ENCODE measurements at places on chromosomes 16 and 17.
A peak's percentile ranks its signal among the peaks of the same experiment; 100 is the strongest.

- no peak for DNase-seq
These were observed 25.2 kb upstream of the TNS4 start for GRCh38 chr17:40526668-40527067.

- no peak for DNase-seq
These were observed 202.8 kb upstream of the FOXF1 start for GRCh38 chr16:86307514-86307903.

- DNase-seq: no peak
These were observed 6.4 kb upstream of the FOXJ1 start for GRCh38 chr17:76147211-76148014.

- no peak for DNase-seq
These were observed 47.8 kb upstream of the SCNN1B start for GRCh38 chr16:23254338-23254737.

DNA sequence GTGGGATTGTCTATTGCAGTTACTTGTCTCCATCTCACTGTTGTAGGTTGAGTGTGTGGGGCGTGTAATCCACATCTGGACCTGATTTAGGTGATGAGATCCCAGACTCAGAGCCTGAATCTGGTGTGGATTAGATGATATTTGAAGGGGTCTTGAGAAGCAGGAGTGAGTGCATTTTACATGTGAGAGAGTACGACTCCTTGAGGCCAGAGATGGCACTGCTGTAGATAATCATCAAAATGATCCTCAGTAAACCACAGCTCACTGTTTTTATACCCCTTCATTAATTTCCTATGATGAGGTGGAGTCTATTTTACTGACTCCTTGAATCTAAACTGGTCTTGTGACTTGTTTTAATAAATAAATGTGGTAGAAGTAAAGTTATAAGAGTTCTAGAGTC is 732.5 kb downstream of the KCNJ2 start:
- DNase-seq: no peak

DNA sequence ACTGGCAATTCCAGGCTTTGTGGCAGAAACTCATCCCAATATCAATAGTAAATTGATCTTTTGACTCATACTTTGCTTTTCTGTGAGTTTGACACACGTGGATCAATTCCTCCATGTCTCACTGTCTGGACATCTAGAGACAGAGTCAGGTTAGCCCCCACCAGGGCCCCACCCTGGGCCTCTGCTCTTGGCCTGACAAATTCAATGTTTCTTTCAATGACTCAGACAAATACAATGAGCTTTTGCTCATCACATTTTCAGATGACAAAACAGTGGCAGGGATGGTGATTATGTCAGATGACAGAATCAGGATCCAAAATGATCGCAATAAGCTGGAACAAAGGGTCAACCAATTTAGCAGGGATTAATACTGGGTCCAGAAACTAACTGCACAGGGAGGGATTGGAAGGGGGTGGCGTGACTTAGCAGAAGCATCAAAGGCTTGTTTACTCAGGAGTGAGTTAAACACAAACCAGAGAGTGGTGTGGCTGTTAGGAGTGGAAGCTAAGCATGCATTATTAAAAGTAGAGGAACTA is 90.5 kb upstream of the ASIC2 start:
- DNase-seq: no peak

DNA sequence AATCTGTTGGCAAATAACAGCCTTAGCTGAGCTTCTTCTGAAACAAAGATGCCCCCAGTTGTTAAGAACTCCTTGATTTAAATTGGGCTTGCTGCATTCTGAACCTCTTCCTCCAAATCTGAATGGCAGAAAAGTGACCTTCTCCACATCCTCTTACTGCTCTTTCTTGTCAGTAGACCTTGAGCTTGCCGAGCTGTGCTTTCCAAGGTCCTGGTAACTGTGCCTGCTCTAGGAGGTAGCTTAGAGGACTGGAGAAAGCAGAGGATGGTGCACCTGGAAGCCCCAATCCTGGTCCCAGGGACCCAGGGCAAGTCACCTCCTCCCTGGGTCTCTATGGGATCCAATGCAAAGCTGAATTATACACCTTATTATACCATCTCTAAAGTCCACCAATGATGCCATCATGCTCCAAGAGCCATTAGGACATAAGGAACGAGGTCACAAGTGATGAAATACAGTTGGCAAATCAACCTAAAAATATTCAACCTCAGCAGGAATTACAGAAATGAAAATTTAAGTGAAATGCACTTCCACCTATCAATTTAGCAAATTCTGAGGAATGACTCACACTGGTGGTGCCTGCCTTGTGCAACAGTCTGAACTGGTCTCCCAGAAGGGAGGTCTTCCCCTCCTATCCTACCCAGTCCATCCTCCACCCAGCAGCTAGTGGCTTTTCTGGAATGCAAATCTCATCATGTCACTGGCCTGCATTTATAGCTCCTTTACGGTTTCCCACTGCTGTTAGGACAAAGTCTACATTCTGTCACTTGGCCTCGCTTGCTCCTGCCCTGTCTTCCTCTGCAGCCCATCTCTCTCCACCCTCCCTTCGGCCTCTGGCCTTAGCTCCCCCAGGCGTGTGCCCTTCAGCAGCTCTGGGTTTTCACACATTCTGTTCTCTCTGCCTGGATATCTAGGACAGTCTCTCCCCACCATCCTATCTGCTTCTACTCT is 36.6 kb downstream of the TOM1L2 start:
- DNase-seq: no peak

- no peak for DNase-seq
These were observed 31.3 kb upstream of the ANKRD40CL start for GRCh38 chr17:50798424-50799288.

- no peak for DNase-seq
These were observed 4.6 kb downstream of the PIEZO1 start for GRCh38 chr16:88780142-88781062.

DNA sequence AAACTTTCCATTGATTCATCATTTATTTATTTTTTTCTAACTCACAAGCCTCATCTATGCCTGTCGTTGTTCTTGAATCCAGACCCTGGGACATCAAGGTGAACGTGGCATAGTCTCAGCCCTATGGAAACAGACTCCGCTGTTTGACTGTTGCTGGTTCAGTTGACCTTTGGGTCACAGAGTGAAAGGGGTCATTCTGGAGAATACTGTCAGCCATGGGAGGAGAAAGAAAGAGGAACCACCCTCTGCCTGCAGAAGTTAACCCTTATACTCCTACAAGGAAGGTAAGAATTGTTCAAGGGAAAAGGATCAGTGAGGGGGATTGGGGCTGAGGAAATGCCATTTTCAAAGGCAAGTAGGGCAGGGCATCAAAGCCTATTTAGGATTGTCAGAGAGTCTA is 387.6 kb upstream of the MAF start:
- DNase-seq: no peak

- DNase-seq: no peak
These were observed 83.5 kb upstream of the WSCD1 start for GRCh38 chr17:5986644-5987043.

DNA sequence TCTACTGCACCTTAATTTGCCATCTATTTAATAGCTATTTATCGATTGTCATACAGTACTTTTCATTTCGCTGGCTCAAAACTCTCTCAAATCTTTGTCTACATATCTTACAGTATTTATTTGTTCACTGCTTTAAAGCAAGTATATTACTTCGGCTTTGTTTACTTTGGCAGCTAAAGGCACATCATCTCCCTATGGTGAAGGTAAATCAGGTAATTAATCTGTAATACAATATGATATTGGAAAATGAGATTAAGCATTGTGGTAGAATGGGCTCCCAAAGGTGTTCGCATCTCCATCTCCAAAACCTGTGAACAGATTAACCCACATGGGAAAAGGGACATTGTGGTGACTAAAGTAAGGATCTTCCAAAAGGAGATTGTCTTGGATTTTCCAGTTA is 6.5 kb downstream of the TMEM170A start:
- DNase-seq: no peak

DNA sequence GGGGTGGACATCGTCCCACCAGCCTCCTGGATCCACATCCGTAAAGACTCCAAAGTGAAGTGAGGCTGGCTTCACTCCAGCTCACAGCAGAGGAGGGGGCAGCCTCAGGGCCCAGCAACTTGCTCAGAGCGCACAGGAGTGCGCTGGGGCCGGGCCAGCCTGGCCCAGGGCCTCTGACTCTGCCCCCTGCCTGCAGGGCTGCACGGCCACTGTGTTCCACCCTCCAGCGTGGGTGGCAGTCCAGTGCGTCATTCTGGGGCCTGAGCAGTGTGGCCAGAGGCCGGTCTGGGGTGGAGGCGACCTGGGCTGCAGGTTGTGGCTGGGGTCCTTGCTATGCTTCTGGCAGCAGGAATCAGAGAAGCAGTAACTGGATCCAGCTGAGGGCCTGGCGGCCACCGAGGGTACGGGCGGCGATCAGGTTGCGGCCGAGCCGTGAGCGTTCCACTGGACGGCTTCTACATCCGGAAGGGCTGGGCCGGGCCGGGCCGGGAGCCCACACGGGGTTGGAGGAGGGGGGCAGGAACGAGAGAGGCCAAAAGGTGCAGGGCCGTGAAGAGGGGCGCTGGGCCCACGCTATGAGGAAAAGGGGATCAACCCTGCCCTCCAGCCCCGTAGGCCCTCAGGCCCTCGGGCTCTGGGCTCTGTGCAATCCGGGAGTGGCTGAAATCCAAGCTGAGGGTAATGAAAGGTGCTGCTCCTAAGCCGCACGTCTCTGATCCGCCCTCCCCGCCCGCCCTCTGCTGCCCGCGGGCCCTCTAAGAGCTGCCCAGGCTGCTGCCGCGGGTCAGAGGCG is at the start of gene FSCN2:
Gene FSCN2, plus strand, starts transcription at position 787 of the 793 bp plus-strand sequence. CDS start 155 bp downstream, outside the sequence.
- no peak for DNase-seq

- DNase-seq: no peak
These were observed 255.4 kb upstream of the CACNG5 start for GRCh38 chr17:66579556-66579955.

GRCh38 chr17:77332981-77333685 is 192.4 kb downstream of the SEC14L1 start:
- DNase-seq: no peak

DNA sequence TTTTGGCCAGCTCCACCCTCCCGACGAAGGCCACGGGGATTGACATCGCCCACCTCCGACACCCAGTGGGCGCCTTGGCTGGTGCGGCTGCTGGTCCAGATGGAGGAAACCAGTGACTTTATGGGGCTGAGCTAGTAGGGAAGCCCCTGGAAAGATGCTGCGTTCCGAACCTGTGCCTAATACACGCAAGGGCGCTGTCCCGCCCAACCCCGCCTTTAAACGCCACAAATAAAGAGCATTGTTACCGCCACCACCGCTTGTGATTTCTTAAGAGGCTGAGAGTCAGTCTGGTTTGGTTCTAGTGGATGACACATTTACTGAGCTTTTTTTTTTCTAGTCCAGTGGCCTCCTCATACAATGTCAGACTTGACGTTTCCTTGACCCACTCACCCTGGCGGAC is 107.9 kb downstream of the AATF start:
- no peak for DNase-seq

- DNase-seq: no peak
These were observed 52.9 kb downstream of the SNX11 start for GRCh38 chr17:48160177-48161081.

DNA sequence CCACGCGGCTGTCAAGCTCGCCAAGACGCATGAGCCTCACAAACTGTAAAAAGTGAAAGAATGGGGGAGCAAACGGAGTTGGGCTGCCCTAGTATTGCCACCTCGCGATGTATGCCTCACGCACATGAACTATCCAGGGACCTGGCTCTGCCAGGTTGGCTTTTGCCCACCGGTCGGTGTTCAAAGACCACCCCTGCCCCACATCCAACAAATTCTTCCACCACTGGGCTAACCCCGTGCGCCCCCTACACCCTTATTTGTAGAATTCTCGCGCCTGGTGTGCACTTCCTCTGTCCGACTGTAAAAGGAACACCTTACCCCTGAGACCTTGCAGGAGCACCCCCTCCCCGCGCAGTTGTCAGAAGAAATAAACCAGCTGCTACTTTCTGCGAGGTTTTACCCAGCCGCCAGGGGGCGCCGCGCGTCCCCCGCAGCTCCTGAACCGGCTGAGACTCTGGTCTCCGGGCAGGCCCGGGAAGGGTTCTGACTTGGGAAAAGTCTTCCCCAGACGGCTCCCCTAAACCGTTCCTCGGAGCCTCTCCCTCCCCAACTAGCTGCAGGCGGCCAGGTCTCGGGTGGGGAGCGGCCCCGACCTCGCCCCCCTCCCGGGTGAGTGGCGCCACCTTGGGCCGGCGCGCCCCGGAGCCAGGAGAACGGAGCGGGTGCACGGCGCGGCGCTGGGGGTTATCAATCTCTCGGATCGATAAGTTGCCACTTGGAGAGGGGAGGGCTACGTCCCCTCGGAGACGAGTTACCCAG is 1.7 kb upstream of the ZNF423 start:
- peak; percentile 27 for DNase-seq

- DNase-seq: no peak
These were observed 13.4 kb downstream of the NATD1 start for GRCh38 chr17:21239680-21240368.

- no peak for DNase-seq
These were observed 10.6 kb downstream of the TBX4 start for GRCh38 chr17:61462719-61463315.

DNA sequence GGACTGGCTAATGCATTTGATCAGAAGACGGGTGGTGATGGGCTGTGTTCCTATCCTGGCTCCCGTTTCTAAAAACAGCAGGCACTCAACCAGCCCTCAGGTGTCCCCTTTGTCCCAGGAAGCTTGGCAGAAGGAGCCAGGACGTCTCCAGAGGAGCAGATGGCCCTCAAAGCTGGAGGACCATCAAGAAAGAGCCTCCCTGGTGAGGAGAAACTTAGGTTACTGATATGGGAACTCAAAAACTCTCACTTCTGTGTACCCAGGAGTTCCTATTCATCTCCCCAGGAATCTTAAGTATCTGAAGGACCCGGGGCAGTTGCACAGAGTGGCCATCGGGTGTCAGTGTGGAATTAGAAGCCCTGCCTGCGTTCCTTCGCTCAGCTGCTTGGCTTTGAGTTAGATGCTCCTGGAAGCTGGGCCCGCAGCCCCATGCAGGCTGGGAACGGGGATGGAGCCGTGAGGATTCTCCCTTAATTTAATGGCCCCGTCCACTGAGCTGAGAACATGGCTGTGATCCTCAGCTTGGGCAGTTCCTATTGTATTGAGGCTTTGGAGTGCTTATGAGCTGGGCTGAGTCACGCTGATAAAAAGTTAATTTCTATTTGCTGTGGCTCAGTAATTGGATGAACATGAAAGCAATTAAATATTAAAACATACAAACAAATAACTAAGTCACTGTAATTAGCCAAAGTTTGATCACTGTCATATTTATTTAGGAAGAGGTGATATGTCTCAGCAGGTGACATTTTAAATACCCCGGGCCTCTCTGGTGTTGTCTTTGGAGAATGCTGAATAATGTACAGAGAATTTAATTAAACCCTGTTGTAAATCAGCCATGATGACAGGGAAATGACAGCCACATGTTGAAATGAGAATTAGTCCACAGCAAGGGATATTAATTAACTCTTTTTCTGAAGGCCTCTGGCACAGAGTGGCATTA is 402.1 kb downstream of the SEC14L1 start:
- peak; percentile 63 for DNase-seq

- no peak for DNase-seq
These were observed 16.1 kb downstream of the KCNJ16 start for GRCh38 chr17:70091005-70091568.

- no peak for DNase-seq
These were observed 605.8 kb upstream of the GOT2 start for GRCh38 chr16:59339871-59340270.

All from CD4-positive, alpha-beta T cell treated with Interferon alpha-2 for 1 hour (primary cell).